Hippocampal formation (tissue), 2 donors: ENCODE measurements at places on chromosomes 3 and 15.

- no peak for DNase-seq
Observed at GRCh38 chr3:111636366-111636885, 41.3 kb upstream of the ZBED2 start.

DNA sequence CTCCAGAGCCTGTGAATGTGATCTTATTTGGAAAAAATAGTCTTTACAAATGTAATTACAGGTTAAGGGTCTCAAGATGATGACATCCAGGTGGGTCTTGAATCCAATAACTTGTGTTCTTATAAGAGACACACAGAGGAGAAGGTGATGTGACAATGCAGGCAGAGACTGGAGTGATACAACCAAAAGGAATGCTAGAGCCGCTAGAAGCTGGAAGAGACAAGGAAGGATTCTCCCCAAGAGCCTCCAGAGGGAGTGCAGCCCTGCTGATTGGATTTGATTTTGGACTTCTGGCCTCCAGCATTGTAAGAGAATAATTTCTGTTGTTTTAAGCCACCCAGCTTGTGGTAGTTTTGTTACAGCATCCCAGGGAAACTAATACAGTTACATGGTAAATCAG, 9.7 kb downstream of the MYH15 start:
- no peak for DNase-seq

GRCh38 chr3:119235151-119235550, 5.5 kb downstream of the B4GALT4 start:
- DNase-seq = no peak

GRCh38 chr15:60555806-60556205, 76.9 kb upstream of the ICE2 start:
- DNase-seq = no peak

- DNase-seq = no peak
Observed at GRCh38 chr15:63598473-63599400, 1.6 kb downstream of the FBXL22 start.

DNA sequence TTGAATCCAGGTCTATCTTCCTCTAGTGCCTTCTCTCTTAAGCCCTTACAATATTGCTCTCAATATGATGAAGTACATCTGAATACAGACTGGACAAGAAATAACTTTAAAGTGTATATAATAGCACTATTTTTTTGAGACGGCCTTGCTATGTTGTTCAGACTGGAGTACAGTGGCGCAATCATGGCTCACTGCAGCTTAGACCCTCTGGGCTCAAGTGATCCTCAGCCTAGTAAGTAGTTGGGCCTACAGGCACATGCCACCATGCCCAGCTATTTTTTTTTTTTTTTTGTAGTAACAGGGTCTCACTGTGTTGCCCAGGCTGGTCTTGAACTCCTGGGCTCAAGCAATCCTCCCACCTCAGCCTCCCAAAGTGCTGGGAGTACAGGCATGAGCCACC, 53.6 kb downstream of the MAP3K13 start:
- DNase-seq = no peak

DNA sequence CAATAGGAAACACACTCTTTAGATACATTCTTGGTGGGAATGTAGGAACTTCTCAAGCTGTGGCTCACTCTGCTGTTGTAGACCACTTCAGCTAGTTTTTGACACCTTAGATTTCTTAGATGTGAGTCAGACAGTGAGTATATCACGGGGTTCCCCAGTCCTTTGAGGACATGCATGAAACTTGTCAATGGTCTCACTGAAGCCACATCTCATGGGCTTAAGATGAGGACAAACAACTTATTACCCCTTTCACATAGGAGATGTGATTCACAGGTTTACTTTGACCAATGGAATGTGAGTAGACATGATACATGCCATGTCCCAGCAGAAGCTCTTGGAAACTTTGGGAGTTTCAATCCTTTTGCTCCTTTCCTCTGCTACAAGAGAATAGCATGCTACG, 325.5 kb downstream of the CHST2 start:
- DNase-seq = no peak

- DNase-seq = no peak
Observed at GRCh38 chr3:89419647-89420241, 312.3 kb downstream of the EPHA3 start.

- no peak for DNase-seq
Observed at GRCh38 chr3:100665230-100665629, 44.1 kb upstream of the TFG start.

- no peak for DNase-seq
Observed at GRCh38 chr15:29034593-29035335, 149.0 kb downstream of the APBA2 start.

- DNase-seq = no peak
Observed at GRCh38 chr3:172246107-172246844, 202.0 kb downstream of the GHSR start.

DNA sequence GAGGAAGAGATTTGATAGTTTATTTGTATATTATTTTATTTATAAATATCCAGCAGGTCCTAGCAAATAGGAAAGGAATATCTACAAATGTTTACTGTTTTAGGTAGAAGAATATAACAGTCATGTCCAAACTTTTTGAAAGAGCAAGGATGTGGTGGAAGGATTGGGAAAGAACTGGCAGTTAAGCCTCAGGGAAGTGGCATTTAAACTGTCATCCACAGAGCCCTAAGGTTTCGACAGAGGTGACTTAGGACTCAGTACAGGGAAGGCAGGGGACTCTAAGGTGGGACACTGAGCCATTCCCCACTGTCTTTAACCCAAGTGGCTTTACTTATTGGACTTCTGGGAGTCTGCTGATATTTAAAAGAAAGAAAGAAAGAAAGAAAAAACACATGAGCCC, 11.8 kb upstream of the TMEM87A start:
- DNase-seq = no peak

DNA sequence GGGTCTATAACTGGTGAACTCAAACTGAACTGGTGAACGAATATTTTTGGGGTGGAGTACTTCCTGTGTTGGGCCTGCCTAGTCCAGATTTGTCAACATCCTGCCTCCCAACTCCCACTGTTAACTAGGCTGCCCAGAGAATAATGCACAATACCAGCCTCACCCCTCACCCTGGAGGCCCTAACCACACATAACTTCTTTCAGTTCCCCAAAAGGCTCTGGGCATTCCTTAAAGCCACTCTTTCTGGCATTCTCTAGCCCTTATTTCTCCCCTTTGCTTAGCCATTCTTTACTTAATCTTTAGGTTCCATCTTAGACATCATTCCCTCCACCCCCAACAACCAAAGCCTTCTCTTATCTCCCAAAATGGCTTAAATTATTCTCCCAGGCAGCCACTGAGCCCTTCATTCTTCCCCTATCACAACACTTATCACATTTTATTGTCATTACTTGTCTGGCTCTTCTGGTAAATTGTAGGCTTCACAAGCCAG, 9.1 kb upstream of the SEC11A start:
- DNase-seq = no peak

- no peak for DNase-seq
Observed at GRCh38 chr3:82293867-82294266, 532.4 kb upstream of the GBE1 start.

GRCh38 chr3:161051856-161052255, 53.3 kb downstream of the B3GALNT1 start:
- DNase-seq = no peak

- DNase-seq = no peak
Observed at GRCh38 chr15:63896336-63897115, 62.8 kb upstream of the HERC1 start.

DNA sequence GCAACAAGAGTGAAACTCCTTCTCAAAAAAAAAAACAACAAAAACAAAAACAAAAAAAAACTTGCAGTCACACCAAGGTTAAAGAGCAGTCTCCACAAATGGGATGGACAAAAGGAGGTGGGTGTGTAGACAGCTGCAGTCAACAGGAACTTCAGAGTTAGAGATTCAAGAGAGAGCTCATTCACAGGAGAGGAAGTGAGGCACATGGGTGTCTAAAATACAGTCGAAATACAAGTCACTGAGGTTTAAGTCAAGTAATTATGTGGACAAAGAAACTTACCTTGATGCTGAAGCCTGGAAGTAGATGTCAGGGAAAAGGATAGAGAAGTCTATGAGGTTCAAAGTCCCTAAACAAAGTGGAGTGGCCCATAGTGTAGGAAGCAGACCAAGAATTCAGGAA, 14.8 kb downstream of the MRPS11 start:
- DNase-seq = no peak

DNA sequence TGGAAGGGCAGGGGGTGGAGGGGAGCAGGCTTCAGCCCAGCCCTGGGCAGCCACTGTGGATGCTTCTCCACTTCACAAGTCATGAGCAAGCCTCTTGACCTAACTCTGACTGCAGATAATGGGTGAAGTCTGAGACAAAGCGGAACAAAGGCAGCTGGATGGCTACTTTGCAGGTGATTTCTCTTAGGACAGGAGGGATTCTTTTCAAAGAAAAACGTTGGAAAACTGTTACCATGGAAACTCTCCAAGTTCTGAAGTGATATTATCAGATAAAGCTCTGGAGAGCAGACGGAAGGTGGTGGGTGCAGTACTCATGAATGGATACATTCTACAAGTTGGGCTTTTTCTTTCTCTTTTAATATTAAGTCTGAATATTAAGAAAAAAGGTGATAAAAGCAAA, 254.2 kb upstream of the SLCO3A1 start:
- no peak for DNase-seq
